Activated naive CD8-positive, alpha-beta T cell treated with anti-CD3 and anti-CD28 coated beads, Interleukin-2, amount 10 ng/mL, durations not matched to agents 7 days and 5 days (primary cell): ENCODE measurements at places on chromosomes 13 and 19.
A peak's percentile ranks its signal among the peaks of the same experiment; 100 is the strongest.

DNA sequence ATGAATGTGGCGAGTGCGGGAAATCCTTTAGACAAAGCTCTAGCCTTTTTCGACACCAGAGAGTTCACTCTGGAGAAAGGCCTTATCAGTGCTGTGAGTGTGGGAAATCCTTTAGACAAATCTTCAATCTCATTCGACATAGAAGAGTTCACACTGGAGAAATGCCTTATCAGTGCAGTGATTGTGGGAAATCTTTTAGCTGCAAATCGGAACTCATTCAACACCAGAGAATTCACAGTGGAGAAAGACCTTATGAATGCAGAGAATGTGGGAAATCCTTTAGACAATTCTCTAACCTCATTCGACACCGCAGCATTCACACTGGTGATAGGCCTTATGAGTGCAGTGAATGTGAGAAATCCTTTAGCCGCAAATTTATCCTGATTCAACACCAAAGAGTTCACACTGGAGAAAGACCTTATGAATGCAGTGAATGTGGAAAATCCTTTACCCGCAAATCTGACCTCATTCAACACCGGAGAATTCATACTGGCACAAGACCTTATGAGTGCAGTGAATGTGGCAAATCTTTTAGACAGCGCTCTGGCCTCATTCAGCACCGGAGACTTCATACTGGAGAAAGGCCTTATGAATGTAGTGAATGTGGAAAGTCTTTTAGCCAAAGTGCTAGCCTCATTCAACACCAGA lies 5.7 kb downstream of the ZNF551 start:
- DNase-seq = no peak

DNA sequence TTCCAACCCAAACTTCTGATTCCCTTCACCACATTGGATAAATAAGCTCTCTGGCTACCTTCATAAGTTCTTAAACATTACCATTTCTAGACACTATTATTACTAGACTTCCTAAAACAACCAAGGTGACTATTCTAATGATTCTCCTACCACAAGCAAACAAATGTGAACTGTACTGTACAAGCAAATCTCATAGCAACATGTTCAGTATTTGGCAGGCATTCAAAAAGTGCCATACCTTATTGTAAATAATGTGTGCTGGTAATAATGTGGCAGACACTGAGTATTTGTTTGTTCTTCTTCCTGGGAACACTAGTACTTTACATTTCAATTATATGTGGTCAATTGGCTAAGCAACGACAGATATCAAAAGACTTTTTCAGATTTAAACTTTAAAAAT lies 986.0 kb upstream of the SPRY2 start:
- no peak for DNase-seq

GRCh38 chr13:28494504-28494777 lies 487 bp downstream of the FLT1 start:
- DNase-seq = peak; percentile 46

DNA sequence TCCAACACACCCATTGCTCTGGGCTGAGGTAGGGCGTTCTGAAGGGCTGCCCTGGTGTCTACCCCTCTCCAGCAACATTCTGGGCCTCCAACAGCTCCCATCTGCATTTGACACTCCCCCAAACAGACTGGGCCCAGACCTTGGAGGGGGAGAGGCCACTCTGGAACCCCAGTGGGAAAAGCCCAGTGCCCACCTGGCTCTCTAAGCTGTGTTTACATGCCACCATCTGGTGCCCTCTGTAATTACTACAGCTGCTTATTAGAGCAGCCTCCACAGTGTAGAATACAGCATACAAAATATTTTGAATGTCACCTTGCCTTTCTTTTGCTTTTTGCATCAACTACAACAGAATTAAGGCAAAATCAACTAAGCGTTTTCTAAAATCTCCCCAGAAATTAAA lies 35.8 kb upstream of the TM9SF2 start:
- DNase-seq = no peak

GRCh38 chr19:55693336-55693974 lies 18.4 kb downstream of the EPN1 start:
- DNase-seq = peak; percentile 26

- no peak for DNase-seq
Measured at GRCh38 chr13:59409634-59410200, 754.0 kb downstream of the DIAPH3 start.

DNA sequence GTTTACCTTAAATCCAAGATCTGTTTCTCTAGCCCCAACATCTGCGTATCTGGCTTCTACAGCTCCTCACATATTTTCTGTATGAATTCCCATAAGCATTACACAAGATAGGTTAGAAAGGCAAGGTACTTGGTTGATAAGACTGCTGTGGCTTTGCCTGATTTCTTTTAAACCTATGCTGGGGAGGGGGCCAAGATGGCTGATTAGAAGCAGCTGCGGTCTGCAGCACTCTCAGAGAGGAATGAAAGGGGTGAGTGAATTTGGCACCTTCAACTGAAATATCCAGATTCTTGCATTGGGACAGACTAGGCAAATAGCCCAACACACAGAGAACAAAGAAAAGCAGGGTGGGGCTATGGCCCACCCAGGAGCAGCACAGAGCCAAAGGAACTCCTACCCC lies 12.2 kb upstream of the DLEU7 start:
- DNase-seq = no peak

- DNase-seq = peak; percentile 48
Measured at GRCh38 chr19:45187421-45188100, 9.0 kb downstream of the BLOC1S3 start.

GRCh38 chr13:114166381-114167131 lies 12.5 kb upstream of the CFAP97D2 start:
- DNase-seq = no peak

DNA sequence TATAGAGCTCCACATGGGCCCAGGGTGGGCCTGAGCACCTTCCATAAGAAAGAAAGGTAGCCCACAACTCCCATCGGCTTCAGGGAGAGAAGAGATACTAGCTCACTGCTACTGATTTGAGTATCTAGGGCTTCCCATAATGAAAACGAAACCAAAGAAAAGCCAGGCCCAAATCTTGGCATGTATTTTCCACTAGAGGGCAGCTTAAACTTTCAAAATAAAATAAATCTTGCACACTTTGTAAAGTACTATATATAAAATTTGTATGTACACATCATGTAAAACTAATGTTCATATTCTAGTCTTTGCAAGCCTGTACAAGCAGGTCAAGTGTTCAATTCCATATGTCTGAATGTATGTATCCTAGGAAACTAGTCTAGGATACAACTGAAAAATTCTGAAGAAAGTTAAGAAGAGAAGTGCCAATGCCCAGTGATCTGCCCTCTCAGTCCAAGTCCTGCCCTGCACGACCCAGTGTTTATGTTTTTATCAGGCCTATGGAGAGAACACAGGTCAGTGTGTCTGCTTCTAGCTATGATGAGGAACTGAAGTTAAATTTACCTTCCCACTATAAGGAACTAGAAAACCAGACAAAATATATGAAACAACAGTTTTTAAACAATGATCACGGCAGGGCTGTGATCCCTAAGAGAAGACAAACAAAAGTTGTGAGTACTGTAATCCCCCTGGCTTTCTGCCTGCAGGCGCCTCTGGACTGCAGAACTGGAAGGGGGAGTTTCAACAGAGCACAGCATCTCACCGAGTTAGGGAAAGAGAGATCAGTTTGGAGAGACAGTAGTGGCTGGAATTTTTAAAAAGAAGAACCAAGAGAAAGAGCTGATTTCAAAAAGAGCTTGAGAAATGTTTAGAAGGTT lies 475.7 kb downstream of the UQCRFS1 start:
- DNase-seq = no peak

DNA sequence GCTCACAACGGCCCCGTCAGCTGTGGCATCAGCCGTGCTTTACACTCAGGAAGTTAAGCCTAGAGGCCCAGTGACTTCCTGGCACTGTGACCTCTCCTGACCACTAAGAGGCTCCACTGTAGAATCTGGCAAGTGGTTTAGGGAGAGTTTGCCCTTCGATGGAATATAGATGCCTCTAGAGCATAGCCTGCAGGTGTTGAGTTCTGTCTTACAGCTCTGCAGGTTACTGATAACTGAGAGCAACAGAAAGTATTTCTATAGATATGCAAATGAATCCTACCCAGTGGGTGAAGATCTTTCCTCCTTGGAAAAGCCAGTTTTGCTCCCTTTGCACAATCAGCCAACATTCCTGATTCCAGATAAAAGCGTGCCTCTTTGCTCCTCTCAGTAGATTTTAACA lies 35.8 kb downstream of the ATP12A start:
- DNase-seq = no peak

DNA sequence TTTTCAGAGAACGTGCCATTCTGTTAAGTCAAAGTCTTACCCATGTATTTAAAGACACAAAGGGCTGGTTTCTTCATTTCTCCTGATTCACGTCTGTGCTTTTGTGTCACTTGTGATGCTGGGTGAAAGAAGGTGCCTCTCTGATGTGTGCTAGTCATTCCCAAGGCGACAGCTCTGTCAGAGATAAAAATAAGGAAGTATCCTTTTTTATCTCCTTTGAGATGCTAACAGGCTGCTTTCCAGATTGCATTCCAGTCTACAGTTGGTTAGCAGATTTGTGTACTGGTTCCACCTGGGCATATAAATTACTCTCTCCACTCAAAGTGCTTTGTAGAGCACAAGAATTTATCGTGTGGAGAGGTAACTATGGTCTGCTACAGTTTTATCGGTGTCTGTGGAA lies 33.5 kb upstream of the DCT start:
- no peak for DNase-seq

DNA sequence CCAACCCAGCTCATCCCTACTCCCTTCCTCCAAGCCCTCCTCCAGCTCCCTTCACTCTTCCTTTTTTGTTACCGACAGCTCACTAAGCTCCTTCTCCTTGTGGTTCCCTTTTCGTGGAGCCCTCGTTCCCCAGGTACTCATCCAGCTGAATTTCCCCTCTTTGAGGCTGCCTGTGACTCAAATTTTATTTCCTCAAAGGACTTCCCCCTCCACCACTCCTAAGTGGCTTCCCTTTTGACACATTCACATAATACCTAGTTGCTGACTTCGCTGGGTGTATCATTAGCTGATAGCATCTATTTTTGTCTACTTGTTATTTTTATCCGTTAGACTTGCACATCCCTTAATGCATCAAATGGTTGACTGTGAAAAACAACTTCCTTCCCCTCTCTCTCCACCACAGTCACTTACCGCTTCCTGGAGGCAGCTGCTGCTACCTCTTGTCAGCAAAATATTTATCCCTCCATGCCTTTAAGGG lies 14.5 kb downstream of the FFAR2 start:
- no peak for DNase-seq

DNA sequence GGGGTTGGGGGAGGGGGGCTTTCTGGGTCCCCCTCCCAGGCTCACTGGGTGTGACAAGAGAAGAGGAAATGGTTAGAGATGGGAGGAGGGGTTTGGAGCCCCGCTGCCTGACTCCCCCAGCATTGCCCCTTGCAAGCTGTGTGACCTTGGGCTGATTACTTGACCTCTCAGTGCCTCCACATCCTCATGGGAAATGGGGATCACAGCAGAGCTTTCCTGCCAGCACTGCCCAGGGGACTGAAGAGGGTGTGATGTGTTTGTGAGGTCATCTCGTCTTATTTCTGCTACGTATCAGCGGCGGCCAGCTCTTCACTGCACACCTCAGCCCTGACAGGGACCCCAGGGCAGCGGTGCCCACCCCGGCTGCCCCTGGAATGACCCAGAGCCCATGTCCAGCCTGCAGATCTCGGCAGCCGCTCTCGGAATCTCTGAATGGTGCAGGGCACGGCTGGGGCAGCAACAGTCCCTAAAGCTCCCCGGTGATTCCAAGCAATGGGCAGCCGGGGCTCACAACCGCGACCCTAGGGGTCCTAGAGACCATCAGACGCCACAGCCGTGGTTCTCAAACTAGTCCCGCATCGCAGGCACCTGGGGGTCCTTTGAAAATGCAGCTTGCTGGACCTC lies 8.4 kb downstream of the PNMA8B start:
- no peak for DNase-seq

DNA sequence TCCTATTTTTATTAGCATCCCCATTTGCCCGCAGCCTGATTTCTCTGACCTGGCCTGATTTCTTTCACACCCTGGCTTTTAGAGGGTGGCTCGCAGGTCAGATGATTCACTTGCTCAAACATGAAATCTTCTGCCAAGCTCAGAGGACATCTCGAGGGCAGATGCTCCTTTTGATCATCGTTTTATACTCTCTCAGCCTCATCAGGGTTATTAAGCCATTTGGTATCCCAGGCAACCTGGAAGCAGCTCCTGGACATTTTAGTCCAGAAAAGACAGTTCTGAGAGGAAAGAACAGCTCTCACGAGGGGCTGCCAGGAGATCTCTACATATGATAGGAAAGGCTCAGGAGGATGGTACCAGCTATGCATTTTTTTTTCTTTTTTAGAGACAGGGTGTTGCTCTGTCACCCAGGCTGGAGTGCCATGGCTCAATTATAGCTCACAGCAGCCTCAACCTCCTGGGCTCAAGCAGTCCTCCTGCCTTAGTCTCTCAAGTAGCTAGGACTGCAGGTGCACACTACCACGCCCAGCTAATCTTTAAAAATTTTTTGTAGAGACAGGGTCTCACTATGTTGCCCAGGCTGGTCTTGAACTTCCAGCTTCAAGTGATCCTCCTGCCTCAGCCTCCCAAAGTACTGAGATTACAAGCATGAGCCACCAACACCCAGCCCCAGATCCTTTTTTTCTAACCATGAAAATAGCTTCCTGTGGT lies 165.4 kb downstream of the KATNAL1 start:
- DNase-seq = no peak

DNA sequence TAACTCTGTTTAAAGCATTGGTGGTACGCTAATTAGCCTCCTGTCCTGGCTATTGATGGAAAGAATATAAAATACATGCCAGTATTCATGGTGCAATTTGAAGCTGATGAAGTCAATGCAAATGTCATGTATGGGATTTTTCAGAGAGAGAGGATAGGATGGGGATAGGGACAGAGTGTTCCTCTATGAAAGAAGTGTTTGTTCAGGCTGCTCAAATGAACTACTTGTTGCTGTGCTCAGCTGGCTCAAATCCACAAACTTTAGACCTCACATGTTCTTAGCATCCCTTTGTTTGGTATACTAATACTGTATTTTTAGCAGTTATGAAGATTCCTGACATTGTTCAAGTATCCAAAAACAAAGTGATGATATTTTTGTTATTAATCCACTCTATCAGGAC lies 116.5 kb downstream of the SLITRK1 start:
- DNase-seq = no peak
